GM13977 (cell line): ENCODE measurements at places on chromosomes 3 and 15.
A peak's percentile ranks its signal among the peaks of the same experiment; 100 is the strongest.

DNA sequence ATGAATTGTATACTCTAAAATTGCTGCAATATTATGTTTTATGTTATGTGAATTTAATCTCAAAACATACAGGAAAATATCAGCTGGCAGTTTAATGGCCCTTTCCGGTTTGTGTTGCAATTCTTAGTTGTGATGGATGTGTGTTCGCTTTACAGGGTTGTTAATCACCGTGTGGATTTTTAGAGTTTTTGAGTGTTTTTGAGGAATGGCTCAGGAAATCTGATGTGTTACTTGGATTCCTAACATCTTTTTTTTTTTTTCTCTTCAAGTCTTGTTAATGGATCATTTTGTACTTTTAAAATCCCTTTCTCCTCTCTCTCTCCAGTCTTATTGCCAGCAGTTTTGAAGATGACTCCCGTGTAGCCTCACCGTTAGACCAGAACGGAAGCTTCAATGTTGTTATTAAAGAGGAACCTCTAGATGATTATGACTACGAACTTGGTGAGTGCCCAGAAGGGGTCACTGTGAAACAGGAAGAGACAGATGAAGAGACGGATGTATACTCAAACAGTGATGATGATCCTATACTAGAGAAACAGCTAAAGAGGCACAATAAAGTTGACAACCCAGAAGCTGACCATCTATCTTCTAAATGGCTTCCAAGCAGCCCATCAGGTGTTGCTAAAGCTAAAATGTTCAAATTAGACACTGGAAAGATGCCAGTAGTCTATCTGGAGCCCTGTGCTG lies 35.7 kb downstream of the MGA start:
- DNase-seq = peak; percentile 78

DNA sequence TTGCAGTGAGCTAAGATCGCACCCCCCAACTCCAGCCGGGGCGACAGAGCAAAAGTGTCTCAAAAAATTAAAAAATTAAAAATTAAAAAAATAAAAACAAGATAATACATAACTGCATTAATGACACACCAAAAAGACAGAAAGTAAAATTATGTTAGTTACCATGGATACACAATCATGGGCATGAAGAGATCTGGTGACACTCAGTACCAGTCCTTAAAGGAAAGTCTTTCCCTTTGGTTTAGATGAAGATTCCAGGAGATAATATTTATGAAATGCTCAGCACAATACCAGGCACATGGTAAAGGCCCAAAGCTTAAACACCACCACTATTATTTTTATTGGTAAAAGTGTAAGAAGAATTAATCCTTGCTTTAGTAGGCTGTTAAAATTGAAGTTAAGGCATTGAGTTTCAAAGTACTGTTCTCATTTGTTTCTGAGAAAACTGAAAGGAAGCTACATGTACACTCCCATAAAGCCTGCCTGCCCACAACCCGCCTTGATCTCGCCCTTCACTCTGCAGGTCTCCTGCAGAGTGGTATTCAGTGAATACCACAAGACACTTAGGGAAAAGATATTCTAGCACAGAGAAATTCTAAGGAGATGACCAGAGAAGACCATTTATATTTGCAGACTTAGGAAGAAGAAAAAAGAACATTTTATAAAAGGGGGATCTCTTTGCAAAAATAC lies 52.3 kb downstream of the SUCLG2 start:
- no peak for DNase-seq

GRCh38 chr15:29859973-29860715 lies 37.9 kb upstream of the TJP1 start:
- DNase-seq = no peak

DNA sequence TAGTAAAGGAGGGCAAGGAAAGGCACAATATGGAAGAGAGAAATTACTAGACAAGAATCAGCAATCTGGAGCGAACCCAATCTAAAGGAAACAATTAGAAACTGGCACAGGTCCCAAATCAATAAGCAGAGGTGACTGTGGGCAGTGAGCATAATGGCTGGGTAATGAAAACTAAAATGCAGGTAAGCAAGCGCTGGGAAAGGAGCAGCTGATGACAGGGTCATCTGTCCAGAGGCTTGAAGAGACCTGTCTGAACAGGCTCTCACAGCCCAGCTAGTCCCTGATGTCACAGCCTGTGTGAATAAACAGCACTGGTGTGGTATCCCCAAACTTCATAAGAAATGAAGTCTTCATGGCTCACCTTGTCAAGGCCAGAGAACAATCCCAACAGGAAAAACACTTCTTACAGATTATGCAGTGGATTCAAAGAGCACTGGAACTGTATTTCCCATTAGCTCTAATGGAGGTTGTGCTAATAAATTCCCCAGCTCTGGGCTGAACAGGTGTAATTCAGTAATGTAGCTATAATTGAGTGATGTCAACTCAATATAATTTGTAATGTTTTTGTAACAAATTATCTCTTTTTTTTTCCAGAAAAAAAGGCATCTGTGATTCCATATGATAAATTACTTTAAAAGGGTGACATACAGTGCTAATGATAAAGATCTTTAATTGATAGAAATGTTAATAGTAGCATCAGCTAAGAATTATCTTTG lies 197.3 kb downstream of the FHIT start:
- no peak for DNase-seq

- DNase-seq = no peak
Observed at GRCh38 chr3:152271501-152272236, 2.9 kb downstream of the MBNL1 start.

DNA sequence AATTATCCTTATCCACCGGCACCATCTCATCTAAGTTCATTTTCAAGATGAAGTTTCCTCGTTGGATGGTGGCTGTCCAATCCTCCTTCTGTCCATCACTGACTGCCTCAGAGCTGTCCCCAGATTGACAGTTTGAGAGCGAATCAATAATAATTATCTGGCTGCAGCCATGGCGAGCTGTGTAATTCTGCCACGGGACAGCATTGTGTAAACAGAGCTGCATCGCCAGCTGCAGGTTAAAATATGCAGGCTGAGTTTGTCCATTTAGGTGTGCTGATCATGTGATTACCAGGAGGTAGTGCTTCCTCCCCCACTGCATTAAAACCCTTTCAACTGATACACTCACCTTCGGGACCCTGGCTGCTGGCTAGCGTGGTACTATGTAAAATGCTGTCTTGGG lies 461.9 kb upstream of the ONECUT1 start:
- DNase-seq = no peak

GRCh38 chr3:58355179-58355578 lies 22.5 kb downstream of the PXK start:
- DNase-seq = peak; percentile 50

DNA sequence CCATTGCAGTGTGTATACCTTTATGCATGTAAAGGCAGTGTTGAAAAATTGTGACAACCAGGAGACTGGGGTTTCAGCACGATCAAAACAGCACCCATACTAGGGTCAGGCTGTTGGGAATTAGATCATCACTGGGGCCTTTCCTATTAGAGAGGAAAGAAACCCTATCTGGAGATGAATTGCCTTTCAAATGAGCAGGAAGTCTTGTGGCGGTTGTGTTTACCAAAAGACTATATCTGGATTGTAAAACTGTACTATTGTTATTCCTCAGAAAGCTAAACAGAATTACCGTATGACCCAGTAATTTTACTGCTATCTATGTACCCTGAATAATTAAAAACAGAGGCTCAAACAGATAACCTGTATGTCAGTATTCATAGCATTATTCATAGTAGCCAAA lies 10.1 kb downstream of the UBE2E1 start:
- no peak for DNase-seq

- no peak for DNase-seq
Observed at GRCh38 chr3:175518459-175518858, 659.3 kb downstream of the NAALADL2 start.

DNA sequence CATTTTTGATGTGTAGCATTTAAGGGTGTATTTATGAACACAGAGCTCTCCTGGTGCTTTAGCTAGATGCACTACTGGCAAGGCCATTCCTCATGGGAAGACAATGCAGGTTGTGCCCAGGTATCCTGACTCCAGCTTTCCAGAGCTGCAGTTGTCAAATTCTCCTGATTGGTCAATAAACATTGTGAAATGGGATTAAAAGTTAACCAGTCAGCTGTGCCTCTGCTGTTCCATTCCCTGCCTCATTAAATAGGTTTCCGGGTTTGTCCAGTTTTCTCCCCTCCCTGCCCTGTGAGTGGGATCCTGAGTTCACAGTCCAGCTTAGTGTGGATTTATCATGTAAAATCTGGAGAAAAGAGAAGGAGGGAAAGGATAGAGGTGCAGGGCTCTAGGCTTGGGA lies 207.3 kb downstream of the SQOR start:
- no peak for DNase-seq

GRCh38 chr3:2847062-2847841 lies 262.9 kb downstream of the IL5RA start:
- DNase-seq = no peak

DNA sequence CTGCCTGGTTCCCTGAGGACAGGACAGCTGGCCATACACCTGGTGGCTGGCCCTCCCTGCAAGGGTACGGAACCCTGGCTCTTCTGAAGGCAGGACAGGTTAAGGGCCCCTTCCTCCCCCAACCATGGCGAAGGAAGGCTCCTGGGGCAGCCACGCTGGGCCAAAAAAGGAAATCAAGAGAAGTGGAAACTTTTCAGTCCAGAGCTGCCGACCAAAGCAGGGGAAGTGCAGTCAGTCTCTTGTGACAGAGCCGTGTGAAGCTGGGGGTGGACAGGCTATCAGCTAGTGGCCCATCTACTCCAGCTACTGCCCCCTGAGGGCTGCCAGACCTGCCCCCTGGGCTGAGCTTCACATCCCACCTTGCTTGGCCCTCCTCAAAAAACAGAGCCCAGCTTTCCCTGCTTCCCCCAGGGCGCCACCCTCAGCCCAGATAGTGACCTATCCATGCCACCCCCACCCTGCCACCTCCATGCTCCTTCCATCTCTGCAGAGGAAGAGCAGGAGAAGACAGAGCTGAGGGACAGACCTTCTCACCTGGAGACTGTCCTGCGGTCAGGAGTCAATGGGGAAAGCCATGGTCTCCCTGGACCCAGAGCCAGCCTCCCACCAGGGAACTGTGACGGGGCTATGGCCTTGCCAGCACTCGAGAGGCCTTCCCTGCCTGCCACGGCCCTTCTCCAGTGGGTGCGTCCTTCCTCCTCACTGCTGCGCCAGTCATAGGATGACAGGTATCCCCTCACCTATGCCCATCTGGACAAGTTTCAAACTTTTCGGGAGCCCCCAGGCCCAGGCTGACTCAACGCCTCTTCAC lies 4.6 kb downstream of the SEMA7A start:
- DNase-seq = no peak

GRCh38 chr3:149512073-149512782 lies 37.7 kb downstream of the TM4SF4 start:
- DNase-seq = peak; percentile 63

DNA sequence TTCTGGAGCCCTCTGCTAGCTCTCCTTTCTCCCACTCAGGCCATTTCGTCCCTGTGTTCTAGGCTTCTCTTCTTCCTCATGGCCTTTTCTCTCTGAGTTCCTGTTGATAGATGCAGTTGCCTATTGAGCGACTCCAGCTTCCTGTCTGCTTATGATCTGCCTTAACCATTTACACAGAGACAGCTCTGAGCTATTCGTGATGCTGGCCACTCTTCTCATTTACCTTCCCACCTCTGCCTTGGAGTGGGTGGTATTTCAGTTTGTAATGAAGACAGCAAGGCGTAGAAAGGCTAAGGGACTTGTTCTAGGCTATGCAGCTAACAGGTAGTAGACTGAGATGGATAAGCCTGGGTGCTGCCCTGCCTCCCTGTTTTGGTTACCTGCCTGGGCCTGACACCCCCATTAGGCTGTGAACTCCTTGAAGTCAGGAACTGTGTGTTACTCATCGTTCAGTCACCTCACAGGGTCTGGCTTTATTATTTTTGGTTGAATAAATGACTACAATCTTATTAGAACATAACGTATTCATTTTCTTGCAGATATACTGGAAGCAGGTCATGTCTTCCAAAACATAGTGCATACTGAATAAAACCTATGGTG lies 12.6 kb upstream of the ZBTB47 start:
- DNase-seq = no peak

DNA sequence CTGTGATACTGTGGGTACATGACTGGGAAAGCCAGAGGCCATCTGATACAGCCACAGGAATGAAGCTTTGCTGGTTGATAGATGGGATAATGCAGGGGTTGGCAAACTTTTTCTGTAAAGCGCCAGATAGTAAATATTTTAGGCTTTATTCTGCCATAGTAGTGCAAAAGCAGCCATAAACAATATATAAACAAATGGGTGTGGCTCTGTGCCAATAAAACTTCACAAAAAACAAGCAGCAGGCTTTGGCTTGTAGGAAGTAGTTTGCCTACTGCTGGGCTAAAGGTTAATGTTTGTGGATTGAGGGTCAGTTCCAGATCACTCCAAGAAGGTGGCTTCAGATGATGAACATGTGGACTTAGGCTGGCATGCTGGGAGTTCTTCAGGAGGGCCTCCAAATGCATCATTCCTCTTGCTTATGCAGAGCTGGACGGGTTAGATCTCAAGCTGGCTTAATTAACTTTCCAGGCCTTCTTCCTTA lies 305.7 kb downstream of the RPLP1 start:
- no peak for DNase-seq

DNA sequence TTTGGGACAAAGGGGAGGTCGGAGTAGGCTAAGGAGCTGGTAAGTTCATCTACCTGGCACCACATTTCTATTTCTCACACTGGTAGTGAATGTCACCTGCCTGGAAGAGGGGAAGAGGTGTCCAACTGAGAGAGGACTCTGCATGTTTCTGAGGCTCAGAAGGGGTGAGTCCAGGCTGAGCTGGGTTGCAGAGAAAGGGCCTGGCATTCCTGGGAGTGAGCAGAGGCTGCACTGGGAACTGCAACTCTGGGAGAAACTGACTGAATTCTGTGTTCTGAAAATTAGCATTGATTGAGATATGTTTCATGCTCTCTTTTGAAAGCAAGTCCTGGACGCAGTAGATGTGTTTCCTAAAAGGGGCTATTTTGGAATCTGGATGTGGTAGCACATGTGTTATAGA lies 32.3 kb upstream of the ARNT2 start:
- no peak for DNase-seq

DNA sequence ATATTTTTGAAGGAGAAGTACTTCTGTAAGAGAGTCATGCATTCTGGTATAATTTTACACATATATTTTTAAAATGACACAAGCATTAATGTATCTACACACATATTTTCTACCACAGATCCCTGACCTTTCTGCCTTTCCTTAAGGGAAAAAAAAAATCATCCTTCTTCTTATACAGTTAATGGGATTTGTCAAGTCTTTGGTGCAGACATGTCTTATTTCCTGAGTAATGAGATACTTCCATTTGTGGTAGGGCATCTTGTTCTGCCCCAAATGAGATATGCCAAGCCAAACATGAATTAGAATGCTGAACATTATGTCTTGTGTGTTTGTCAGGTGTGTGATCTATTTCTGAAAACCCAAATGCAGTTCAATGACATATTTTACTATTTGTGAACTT lies 329.9 kb downstream of the RBMS3 start:
- DNase-seq = no peak

DNA sequence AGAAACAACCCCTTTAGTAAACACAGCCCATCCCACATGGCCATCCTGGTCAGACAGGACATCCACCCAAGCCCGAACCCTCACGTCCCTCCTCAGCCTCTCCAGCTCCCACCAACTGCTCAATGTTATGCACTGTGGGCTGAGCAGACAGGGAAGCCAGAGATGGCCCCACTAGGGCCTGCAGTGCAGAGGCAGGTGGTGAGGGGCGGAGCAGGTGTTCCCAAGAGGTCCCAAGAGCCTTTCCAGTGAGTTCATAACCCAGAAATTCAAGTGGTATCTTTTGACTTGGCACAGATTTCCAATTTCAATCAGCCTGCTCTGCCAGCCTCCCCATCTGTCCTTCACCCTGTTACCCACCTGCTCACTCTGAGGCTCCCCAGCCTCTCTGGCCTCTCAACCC lies 130.3 kb downstream of the LIPC start:
- no peak for DNase-seq

- DNase-seq = no peak
Observed at GRCh38 chr15:57218826-57219576, 157.3 kb upstream of the CGNL1 start.

- peak; percentile 26 for DNase-seq
Observed at GRCh38 chr3:71582036-71582611, 1.4 kb downstream of the FOXP1 start.
